ENCODE measurements at places on chromosomes 6 and 20.
A peak's percentile ranks its signal among the peaks of the same experiment; 100 is the strongest.

DNA sequence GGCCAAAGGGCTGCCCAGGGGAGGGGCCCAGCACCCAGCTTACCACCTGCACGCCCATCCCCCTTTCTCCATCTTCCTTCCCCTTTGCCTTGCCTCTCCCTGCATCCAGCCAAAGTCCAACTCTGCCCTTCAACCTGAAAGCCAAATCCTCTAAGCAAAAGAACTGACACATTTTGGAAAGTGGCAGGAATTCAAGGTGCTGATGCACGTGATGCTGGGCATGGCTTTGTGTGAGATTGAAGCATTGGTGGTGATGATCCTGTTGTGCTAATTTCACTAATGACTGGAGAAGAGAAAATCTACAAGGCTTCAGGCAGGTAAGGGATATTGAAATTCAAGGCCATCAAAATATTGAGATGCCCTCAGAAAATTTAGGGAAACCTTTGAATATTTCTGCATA, 23.3 kb downstream of the SYNDIG1 start:
- DNase-seq, result no peak

GRCh38 chr6:33144373-33144772, 47.9 kb downstream of the COL11A2 start:
- no peak for DNase-seq

DNA sequence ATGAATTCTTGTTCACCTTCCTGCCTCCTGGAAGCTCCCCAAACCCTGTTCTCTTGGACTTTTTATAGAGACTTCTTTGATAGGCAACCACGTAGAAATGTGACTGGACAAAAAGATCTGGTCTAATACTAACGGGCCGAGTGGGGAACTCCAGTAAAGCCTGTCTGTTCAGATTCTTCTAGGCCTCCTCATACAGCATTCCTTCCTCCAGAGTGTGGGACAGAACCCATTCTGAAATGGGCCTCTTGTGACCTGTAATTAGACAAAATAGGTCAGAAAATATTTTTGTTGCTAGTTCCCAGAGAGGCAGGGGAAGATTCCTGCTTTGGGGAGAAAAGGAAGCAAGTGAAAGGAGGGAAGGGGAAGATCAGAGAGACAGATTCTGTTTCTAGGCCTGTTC, 374.3 kb downstream of the CDH26 start:
- no peak for DNase-seq

GRCh38 chr20:58174708-58175280, 53.7 kb downstream of the ANKRD60 start:
- DNase-seq, result no peak

- no peak for DNase-seq
These were observed 38.1 kb downstream of the BICRAL start for GRCh38 chr6:42819803-42820511.

GRCh38 chr6:33702345-33702977, 9.0 kb downstream of the UQCC2 start:
- DNase-seq, result no peak

- no peak for DNase-seq
These were observed 259.3 kb upstream of the RIN2 start for GRCh38 chr20:19498756-19499155.

DNA sequence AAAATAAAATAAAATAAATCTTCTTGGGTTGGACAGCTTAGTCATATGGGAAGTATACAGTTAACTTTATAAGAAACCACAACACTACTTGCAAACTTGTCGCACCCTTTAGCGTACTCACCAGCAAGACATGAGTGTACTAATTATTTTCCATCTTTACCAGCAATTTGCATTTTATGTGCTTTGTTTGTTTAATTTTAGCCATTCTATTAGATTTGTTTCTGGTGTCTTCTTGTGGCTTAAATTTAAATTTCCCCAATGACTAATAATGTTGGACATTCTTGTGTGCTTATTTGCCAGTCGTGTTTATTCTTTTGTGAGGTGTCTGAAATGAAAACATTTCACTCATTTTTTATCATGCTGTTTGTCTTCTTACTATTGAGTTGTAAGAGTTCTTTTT, 1172.2 kb upstream of the CITED2 start:
- DNase-seq, result no peak

DNA sequence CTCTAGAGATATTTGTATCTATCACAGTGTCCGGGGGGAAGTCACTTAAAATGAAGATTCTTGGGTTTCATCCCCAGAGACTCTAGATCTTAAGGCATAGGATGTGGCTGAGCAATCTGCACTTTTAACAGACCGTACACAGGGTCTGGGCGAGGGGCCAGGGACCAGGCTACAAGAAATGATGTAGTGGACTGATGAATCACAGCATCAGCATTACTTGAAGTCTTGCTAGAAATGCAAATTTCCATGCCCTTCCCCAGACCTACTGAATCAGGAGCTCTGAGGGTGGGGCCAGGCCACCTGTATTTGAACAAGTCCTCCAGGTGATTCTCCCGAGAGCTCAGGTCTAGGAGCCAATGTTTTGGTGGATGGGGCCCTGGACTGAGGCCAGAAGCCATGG, 168.4 kb downstream of the DOK5 start:
- no peak for DNase-seq

- DNase-seq, result no peak
These were observed 207.4 kb upstream of the LRFN2 start for GRCh38 chr6:40794586-40794985.

DNA sequence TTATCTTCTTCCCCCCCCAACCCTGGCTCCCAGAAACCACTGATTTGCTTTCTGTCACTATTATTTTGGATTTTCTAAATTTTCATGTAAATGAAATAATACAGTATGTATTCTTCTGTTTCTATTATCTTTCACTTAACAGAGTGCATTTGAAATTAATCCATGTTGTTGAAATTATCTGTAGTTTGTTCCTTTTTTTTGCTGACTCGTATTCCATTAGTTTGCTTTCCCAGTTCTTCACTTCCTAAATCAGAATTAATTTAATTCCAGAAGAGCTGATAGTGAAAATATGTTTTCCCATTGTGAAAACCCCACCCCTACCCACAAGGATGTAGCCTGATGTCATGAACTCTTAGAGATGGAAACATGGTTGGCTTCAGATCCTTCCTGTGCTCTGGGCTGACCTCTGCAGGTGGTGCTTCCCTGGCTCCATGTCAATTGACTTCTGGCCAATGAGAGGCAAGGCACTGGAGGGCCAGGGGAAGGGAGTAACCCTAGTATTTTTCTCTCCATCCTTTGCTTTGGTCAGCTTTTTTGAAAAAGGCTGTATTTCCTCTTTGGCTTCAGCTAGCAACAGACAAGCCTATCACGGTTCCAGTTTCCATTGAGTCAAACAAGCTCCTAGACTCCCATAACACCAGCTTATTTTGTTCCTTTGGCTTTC, 244.4 kb upstream of the HSF2 start:
- DNase-seq, result no peak

- no peak for DNase-seq
These were observed 195.3 kb downstream of the SLC24A3 start for GRCh38 chr20:19407736-19408135.

GRCh38 chr6:25056130-25056529, 120.4 kb upstream of the RIPOR2 start:
- no peak for DNase-seq

DNA sequence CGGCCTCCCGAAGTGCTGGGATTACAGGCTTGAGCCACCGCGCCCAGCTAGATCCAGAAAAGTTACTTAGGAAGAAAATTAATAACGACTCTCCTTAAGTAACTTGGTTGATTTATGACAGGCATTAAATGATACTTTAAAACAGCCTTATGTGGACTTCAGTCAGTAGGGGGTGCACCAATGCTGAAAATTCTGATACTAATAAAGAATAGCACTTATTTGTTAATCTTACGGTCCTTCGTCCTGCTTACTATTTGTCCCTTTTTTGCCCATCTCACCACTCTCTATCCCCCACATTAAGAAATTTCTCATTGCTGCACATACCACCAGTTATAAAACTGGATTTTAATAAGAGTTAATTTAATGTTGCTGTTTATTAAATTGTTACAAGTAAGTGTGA, 12.7 kb upstream of the PRELID3B start:
- DNase-seq, result no peak

DNA sequence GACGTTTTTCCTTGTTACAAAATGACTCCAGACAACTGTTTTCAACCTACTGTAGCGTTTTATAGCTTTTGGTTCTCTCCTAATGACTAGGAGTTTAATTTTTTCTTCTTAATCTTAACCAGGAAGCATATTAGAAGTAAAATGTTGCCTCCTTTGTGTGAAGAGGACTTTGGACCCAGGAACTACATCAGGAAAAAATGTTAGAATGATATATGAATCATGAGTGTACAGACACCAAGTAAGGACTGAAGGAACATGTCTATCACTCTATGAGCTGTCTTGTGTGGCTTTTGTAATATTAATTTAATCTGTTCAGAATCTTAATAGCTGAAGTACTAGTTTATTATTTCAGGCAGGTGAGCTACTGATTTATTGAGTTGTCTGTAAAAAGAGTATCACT, 71.0 kb upstream of the MARCKS start:
- DNase-seq, result no peak

DNA sequence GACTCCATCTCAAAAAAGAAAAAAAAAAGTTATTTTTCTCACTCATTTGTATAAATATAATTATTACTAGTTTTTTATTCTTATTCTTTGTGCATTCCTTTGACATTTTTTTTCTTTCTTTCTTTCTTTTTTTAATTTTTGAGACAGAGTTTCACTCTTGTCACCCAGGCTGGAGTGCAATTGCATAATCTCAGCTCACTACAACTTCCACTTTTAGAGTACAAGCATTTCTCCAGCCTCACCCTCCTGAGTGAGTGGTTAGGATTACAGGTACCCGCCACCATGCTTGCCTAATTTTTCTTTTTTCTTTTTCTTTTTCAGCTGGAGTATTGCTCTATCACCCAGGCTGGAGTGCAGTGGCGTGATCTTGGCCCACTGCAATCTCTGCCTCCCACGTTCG, 51.4 kb upstream of the JARID2 start:
- no peak for DNase-seq

DNA sequence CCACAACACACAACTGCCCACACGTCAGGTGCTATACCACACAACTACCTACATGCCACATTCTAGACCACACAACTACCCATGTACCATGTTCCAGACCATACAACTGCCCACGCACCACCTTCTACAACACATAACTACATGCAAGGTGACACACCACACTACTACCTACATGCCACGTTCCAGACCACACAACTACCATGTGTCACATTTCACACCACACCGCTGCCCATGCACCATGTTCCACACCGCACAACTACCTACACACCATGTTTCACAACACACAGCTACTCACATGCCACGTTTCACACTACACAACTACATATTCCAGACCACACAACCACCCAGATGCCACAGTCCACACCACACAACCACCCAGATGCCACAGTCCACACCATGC, 19.8 kb downstream of the THBS2 start:
- no peak for DNase-seq

- DNase-seq, result peak; percentile 54
These were observed 4.0 kb downstream of the PKIG start for GRCh38 chr20:44586289-44586911.

DNA sequence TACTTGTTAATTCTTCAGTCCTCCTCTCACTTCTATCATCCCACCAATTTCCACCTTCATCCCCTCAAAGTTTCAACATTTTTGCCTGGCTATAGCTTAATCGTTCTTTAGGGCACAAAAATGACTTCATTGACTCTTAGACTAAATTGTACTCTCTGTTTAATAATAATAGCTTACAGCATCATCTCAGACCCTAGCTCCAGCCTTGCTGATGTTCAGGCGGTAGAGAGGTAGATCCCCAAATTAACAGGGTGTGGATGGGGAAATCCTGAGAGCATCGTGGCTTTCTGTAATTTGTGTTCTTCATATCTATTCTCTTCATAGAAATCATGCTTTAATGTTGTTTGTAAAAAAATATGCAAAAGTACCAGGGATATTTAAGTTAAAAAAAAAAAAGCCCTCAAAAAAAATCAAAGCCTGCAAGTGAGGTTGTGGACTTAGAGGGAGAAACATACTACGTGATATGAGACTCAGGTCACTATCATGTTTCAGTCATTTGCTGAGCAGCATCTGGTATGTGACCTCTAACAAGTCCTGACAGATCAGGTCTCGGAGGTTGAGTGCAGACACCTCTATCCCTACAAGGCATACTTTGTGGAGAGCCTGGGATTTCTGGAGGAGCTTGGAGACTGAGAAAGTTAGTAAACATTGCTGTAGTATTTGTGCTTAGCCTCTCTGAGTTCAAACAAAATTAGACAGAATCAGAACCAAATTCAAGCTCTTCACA, 1063.3 kb upstream of the CITED2 start:
- no peak for DNase-seq

- DNase-seq, result no peak
These were observed 174.5 kb upstream of the MOCS1 start for GRCh38 chr6:40108736-40109135.

DNA sequence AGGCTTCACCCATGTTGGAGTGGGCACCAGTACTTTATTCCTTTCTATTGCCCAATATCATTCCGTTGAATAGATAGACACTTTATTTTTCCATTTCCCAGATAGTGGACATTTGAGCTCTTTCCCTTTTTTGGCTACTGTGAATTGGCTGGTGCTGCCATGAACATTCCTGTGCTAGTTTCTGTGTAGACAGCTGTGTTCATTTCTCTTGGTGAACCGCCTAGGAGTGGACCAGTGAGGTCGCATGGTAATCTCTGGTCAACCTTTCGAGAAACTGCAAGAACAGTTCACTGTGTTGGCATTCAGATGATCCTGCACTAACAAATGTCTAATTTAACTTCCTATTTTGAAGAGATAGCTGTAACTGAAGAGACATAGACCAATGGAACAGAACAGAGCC, 58.6 kb downstream of the RAMACL start:
- DNase-seq, result no peak

GRCh38 chr6:109230453-109230852, 135.1 kb downstream of the CEP57L1 start:
- no peak for DNase-seq

GRCh38 chr20:50844430-50845100, 49.7 kb downstream of the BCAS4 start:
- DNase-seq, result peak; percentile 85

DNA sequence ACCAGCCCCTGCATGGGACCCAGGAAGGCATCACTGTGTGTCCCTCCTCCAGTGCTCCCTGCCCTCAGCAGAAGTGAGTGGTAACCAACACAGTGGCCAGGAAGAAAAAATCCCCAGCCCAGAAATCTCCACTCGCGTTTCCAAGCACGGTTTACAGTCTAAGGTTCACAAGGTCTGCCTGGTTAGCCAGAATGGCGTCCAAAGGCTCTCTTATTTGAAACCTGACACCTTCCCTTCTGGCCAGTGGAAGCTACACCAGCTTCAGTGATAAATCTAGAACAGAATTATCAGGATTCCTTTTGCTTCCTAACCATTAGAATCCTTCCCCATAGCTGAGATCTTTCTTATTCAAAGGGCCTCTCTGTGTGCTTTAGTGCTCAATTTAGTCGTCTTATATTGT, 9.2 kb downstream of the LY86 start:
- DNase-seq, result no peak
